ENCODE measurements at places on chromosomes 6 and 20.

- H3K27ac ChIP-seq = peak overlapping the region; percentile 33
- H3K4me3 ChIP-seq = peak overlapping the region; percentile 54
- no peak for DNase-seq
- H3K36me3 ChIP-seq = peaks cover 26% of the 10 kb centered on the region
- H3K4me1 ChIP-seq = peaks cover 17% of the 10 kb centered on the region
Measured at GRCh38 chr6:44969446-44970185, 358.5 kb upstream of the RUNX2 start.

DNA sequence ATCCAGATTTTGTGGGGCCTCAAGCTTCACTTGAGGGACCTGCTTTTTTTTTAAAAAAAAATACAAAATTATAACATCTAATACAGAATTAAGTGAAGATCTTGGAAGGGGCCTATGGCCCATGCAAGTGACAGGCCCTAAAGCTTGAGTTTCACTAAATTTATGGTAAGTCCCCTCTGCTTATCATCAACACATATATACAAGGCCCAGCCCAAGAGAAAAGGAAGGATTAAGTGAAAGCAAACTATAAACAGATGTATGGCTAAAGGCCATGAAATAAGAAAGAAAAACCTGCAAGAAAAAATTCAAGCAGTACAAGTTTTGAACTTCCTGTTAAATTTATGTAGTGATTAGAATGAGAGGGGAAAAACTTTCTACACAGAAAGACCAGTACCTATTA is 86.8 kb downstream of the CDC40 start:
- H3K4me1 ChIP-seq = no peaks in the 10 kb centered on the region
- DNase-seq = no peak
- no peak overlapping the region for H3K27ac ChIP-seq
- H3K4me3 ChIP-seq = no peak overlapping the region
- no peaks in the 10 kb centered on the region for H3K36me3 ChIP-seq

- no peaks in the 10 kb centered on the region for H3K27me3 ChIP-seq
- peaks cover 1% of the 10 kb centered on the region for H3K4me1 ChIP-seq
- no peak overlapping the region for H3K4me3 ChIP-seq
- no peaks in the 10 kb centered on the region for H3K36me3 ChIP-seq
- DNase-seq = no peak
- H3K27ac ChIP-seq = no peak overlapping the region
Measured at GRCh38 chr6:159467473-159468041, 225.5 kb downstream of the SOD2 start.

- no peak for DNase-seq
- H3K36me3 ChIP-seq = no peaks in the 10 kb centered on the region
- no peaks in the 10 kb centered on the region for H3K27me3 ChIP-seq
- no peak overlapping the region for H3K27ac ChIP-seq
Measured at GRCh38 chr20:10802236-10802635, 128.4 kb upstream of the JAG1 start.

GRCh38 chr6:341914-342831 is 49.4 kb upstream of the IRF4 start:
- H3K4me1 ChIP-seq = peaks cover 47% of the 10 kb centered on the region
- no peaks in the 10 kb centered on the region for H3K27me3 ChIP-seq
- H3K36me3 ChIP-seq = peaks cover 2% of the 10 kb centered on the region
- no peak overlapping the region for H3K4me3 ChIP-seq
